ENCODE measurements at places on chromosomes 16 and 17.

DNA sequence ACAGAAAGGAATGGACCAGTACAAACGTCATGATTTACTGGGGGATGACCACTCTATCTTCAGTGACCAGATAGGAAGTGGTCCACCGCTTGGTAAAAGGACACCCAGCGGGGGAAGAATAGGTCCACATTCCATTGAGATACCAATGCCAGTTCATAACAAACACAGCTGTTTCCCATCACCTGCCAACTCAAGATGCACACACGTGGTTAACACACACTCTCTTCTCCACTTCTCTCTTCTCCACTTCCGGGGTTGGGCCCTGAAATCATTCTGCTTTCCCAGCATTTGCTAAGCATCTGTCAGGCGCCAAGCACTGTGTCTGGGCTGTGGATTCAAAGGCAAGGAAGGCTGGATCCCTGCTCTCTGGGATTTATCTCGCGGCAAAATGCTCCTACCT lies 175.5 kb downstream of the SLC39A11 start:
- no peak for DNase-seq

GRCh38 chr17:43559161-43559816 lies 13.1 kb upstream of the ETV4 start:
- no peak for DNase-seq

DNA sequence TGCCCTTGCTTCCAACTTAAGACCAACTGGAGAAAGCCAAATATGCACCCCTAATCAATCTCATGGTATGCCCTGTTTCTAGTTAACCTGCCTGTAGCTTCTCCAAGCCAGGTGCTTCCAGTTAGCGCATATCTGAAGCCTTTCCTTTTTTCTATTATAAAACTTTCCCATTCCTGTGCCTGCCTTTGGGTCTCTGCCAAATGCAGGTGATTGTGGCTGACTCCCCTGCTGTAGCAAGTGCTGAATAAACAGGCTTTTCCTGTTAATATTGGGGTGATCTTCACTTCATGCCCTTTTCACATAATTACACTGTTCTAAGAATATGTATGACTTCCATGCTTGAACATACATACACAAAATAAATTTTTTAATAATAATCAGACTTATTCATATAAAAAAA lies 207.4 kb downstream of the TANC2 start:
- DNase-seq, result no peak

DNA sequence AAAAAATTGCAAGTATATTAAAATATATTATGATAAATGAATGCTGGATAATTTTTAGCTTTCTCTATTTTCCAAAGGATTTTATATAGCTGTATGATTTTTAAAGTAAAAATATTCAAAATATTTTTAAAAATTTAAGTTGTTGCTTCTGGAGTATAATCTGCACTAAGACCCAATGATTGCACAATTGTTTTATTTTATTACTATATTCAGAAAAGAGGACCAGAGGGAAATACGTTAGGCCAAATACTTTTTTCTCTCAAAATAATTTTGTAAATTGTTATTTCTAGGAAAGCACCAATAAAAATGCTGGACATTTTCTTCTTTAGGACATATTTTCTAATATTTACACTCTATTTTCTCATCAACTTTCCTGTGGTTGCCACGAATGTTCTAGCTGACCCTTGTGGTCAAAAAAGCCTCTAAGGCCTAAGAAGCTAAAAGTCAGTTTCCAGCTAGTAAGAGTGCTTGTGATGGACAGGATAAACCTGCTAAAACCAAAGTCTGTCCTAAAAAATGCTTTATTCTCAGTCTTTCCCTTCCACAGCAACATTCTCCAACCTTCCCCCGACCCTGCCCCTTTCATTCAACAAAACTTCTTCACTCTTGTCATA lies 31.2 kb downstream of the MMD start:
- no peak for DNase-seq

GRCh38 chr17:82394278-82394677 lies 22.7 kb downstream of the UTS2R start:
- DNase-seq, result no peak

- DNase-seq, result no peak
These were observed 2.9 kb upstream of the GSDMB start for GRCh38 chr17:39921323-39921722.

- DNase-seq, result no peak
These were observed 52.1 kb downstream of the USP10 start for GRCh38 chr16:84751947-84752346.

DNA sequence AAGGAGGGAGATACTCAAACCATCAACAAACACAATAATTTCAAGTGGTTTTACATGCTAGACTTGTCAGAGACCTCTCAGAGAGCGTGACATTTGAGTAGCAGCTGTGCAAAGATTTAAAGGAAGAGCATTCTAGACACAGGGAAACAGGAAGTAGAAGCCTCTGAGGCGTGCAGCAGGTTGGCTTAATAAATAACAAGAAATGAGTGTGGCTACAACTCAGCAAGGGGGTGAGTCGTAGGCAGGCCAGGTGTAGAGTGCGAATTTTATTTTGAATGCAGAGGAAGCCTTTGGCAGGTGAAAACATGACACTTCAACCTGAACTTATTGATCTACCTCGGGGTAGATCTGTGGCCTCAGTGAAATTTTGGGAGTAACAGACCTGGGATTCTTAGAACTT lies 73.2 kb upstream of the MRTFB start:
- DNase-seq, result no peak

DNA sequence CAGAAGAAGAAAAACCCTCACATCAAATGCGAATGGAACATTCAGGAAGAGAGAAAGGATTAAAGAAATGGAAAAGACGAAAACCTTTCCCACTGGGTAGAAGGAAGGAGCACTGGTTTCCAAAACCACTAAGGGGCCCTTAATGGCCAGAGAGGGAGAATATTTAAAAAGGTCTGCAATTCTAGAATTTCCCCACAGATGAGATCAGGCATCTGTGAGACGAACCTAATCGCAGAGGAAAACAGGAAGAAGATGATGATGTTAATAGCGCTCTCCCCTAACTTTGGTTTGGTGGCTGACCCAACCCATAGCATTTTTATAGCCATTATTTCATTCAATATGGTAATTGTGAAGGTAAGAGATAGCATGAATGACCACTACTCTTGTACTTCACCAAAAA lies 32.8 kb downstream of the XYLT1 start:
- DNase-seq, result no peak

- DNase-seq, result peak; percentile 65
These were observed at the start of gene XAF1 for GRCh38 chr17:6755731-6756184. Gene XAF1, plus strand, starts transcription at chr17:6756046. Its CDS starts 33 bp downstream, at chr17:6756079.

GRCh38 chr17:57999496-58000017 lies 7.5 kb downstream of the SRSF1 start:
- peak; percentile 86 for DNase-seq

- DNase-seq, result no peak
These were observed 271.3 kb upstream of the CPHXL start for GRCh38 chr16:75997606-75998005.

DNA sequence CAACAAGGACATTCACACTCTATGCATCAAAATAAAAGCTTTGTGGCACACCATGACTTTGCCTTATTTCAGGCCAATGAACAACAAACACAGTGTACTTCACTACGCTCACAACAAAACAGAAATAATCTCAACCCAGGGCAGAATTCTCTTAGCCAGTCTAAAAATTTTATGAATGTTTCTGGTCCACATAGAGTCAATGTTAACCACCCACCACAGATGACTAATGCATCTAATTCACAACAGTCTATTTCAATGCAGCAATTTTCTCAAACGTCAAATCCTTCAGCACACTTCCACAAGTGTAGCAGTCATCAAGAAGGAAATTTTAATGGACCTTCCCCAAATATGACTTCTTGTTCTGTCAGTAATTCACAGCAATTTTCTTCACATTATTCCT lies 101.7 kb downstream of the CHD9 start:
- no peak for DNase-seq

- DNase-seq, result peak; percentile 33
These were observed 42.5 kb downstream of the ARHGAP17 start for GRCh38 chr16:24972608-24973220.

DNA sequence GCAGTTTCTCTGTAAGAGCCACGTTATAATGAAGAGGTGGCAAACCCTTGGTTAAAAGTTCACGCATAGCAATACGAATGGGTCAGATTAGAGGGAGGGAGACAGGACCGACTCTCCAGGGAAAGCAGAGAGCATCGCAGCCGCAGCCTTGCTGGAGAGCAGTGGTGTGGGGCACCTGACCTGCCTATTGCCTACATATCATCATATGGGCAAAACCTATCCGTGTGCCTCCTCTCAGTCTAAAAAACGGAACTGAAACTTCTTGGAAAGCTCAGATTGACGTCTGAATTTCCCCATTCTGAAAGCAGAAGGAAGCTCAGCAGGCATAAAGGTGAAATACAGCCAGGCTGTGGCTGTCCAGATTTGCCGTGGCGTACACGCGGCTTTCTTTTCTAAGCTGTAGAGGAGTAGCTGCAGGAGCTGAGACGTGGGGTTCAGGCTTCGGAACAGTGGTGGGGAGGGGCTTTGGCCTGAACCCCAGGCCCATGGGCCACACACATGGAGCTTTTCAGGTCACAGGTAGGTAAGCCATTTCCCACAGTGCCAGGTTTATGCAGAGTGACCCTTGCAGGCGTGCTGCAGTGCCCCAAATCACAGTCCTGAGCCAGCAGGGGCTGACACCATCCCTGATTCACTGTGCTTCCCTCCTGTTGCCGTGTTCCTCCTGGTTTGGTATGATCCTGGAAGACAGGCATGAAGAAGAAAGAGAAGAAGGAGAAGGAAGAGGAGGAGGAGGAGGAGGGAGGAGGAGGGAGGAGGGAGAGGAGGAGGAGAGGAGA lies 41.6 kb upstream of the TNRC6C start:
- peak; percentile 69 for DNase-seq

GRCh38 chr17:39209317-39210092 lies 9.4 kb downstream of the RPL19 start:
- DNase-seq, result peak; percentile 73

DNA sequence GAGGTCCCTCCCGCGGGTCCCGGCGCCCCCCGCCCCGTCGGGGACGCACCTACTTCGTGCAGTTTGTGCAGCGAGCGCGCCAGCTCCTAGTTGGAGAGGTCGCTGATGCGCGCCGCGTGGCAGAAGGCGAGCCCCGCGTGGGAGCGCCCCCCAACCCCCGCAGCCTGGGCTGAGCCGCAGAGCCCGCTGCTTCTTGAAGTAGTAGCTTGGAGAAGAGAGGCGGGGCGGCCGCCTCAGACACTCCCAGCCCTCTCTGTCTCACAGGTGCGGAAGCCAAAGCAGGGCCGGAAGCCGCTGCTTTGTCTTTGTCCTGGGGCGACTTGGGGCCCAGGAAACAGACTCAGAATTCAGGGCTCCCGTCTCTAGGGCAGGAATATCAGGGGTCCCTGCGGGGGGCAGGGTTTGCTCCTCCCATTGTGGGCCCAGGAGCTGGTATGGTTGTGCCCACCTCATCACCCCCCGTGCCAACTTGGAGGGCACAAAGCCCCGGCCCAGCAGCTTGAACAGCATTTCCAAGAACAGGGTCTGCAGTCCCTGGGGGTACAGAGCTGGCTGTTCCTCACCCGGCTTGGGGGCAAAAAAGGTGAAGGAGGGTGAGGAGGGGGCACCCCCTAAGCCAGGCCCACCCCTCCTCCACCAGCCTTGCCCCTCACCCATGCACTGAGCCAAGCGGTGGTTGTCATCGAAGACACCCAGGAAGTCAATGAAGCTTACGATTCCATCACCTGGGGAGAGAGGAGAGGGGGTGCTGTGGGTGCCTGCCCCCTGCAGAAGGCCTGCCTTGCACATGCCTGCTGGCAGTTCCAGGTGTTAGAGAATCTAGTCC lies 13.5 kb downstream of the SPATA32 start:
- peak; percentile 82 for DNase-seq

GRCh38 chr16:8278031-8278580 lies 312.2 kb downstream of the TMEM114 start:
- no peak for DNase-seq

- DNase-seq, result no peak
These were observed 13.2 kb downstream of the RAB40B start for GRCh38 chr17:82685291-82685690.

DNA sequence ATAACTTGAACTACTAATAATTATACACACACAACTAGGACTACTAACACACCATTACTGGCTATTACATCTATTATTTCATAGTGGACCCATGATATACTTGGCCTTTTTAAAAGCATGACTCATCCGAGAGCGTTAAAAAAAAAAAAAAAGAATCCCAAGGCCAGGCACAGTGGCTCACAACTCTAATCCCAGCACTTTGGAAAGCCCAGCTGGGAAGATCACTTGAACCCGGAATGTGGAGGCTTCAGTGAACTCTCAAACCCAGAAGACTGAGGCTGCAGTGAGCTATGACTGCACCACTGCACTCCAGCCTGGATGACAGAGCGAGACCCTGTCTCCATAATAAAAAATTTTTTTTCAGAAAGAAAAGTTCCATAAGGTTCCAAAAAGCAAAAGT lies 3.1 kb downstream of the GLG1 start:
- no peak for DNase-seq

DNA sequence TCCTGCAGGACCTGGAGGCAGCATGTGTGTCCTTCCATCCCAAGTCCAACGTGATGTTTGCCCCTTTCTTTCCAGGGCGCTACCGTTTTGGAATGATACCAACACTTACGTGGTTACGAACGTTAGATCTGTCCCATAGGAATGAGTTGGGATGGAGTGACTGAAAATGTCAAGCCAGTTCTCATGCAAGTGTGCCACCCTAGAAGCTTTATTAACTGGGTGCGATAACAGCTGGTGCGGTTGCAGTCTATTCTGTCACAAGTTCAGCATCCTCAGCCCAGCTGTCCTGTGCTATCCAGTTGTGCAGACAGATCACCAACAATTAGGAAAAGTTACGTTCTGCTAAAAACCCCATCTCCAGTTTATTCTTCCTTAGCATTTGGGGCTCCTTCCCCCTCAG lies 52.5 kb downstream of the BANP start:
- no peak for DNase-seq

DNA sequence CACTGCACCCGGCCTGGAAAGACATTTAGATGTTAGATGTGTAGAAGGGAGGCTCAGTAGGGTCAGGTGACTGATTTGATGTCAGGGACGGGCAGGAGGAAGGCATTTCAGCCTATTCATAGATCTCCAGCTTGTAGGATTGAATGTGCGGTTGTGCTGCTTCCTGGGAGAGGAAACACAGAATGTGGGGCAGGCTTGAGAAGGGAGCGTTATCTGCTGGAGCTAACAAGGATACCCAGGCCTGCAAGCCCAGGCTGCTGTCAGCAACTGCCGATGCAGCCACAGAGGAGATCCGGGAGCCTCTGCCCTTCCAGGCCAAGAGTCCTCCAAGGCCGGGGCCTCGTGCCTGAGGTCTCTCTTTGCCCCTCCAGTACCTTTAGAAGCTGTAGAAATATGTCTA lies 205.6 kb downstream of the SPECC1 start:
- DNase-seq, result no peak

DNA sequence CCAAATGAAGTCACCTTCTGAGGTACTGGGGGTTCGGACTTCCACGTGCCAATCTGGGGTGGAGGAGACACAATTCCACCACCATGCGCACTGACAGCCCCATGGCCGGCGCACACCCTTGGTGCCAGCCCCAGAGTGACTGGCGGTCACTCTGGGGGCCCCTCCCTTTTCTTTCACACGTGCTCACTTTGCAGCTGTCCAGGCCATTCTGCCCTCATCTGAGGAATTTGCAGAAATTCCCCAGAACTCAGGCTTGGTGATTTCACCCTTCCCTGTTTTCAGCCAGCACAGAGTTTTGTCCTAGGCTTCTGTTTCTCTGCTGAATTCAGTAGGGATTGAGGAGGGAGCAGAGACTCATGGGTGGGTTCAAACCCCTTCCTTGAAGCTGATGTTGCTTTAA lies 54.8 kb downstream of the CDRT4 start:
- DNase-seq, result no peak
